Naive thymus-derived CD4-positive, alpha-beta T cell (primary cell): ENCODE measurements at places on chromosomes 2 and 18.
A peak's percentile ranks its signal among the peaks of the same experiment; 100 is the strongest.

GRCh38 chr2:157438863-157439823, 4.7 kb downstream of the CYTIP start:
- no peak for DNase-seq

DNA sequence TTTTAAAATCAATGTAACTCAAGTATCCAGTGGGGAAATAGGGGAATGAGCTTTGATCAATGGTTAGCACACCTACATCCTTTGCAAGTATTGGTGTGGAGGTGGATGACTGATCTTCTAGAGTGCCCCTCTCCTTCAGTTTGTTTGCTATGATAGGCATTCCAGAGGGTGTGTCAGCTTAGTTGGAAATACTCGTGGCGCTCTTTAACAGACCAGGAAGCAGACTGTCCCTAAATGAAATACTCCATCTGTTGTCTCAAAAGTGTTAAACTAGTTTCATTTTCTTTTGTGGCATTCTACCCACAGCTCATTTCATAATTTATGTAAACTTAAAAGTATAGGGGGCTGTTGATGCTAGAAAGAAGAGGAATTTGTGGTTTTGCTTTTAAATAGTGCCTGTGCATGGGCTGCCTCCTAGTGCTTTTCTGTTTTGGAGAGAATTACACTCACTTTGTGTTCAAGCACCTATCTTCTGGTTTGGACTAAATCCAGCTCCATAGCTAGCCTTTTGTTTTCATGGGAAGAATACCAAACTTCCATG, 66.2 kb downstream of the STAT1 start:
- DNase-seq = peak; percentile 79

DNA sequence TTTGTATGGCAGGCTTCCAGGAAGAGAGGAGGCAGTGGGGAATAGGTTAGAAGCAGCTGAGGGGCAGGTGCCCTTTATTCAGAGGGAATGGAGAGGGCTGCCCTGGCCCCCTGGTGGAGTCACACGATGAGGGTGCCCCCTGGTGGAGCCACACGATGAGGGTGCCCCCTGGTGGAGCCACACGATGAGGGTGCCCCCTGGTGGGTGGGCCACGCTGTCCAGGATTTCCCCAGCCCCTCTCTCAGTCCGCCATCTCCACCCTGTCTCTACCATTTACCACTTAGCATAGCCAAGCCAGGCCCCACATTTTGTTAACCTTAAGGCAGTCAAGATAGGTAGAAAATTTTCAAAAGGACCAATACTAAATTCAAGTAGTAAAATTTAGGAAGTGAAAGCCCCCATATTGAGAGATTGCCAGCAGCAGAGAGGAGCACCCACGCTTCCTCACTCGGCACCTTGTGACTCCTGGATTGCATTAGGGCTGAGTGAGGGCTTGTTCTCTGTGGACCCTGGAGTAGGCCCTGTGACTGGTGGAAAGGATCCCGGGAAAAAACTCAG, 10.4 kb upstream of the FAM228A start:
- DNase-seq = no peak

- no peak for DNase-seq
Observed at GRCh38 chr2:176924909-176925534, 287.6 kb upstream of the HNRNPA3 start.

- DNase-seq = no peak
Observed at GRCh38 chr18:60189856-60190255, 182.7 kb downstream of the MC4R start.

DNA sequence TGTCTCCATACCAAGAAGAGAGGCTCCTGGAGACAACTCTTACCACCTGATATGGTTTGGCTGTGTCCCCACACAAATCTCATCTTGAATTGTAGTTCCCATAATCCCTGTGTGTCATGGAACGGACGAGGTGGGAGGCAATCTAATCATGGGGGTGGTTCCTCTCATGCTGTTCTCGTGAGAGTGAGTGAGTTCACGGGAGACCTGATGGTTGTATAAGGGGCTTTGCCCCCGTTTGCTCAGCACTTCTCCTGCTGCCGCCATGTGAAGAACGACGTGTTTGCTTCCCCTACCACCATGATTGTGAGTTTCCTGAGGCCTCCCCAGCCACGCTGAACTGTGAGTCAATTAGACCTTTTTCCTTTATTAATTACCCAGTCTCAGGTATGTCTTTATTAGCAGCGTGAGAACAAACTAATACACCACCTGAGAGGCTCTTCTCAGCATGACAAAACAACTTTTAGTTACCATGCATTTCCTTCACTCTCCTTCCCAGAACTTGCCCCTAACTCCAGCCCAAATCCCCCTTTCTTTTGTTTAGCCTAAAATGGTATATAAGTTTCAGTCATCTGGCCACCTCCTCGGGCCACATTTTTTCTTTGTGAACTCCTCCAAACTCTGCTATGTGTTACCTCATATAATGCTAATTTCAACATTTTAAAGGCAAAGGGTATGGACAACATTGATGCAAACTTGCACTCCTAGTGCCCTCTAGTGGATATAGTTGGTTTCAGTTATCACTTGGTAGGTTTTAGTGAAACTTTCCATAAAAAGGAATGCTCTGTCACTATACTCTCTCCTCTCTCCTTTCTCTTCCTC, 58.6 kb upstream of the SLC25A52 start:
- no peak for DNase-seq

GRCh38 chr2:233668605-233669260, 3.0 kb upstream of the UGT1A9 start:
- DNase-seq = no peak

DNA sequence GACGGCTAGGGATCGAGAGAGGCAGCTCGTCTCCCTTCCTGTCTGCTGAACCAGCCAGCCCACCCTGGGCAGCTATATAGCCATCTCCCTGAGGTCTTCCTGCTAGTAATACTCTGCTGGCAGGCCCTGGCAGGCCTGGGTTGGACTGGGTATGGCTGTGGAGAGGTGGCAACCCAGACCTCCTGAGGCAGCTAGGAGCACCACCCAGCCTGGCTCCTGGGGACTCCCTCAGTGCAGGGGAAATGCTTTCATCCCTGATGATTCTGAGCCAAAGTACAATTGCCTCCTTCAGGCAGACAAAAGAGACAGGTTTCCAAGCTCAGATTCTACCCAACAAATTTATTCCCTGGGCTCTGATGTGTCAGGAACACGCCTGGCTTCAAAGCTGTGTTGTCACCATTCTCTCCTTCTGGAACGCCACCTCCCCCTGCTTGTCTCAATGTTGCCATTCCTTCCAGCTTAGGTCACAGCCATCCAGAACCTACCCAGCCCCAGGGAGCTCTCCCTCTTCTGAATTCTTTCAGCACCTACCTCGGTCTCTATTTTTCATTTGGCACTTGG, 4.7 kb upstream of the DNAJB2 start:
- DNase-seq = no peak

DNA sequence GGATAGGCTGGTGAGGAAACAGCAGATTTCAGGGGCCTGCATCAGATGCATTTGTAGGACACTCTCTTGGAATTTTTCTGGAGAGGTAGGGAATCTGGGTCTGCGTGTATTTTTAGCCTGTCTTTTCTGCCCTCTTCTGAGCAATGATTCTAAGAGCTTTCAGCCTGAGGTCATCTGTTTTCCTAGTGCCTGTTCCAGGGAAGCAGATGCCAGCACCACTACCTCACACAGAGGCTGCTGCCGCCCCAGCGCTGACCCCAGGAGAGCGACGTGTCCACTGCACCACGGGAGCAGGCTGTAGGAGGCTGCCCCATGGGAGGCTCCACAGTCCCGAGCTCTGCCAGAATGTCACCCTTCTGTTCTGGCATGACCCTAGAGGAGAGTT, 316.5 kb downstream of the CYP26B1 start:
- DNase-seq = no peak

DNA sequence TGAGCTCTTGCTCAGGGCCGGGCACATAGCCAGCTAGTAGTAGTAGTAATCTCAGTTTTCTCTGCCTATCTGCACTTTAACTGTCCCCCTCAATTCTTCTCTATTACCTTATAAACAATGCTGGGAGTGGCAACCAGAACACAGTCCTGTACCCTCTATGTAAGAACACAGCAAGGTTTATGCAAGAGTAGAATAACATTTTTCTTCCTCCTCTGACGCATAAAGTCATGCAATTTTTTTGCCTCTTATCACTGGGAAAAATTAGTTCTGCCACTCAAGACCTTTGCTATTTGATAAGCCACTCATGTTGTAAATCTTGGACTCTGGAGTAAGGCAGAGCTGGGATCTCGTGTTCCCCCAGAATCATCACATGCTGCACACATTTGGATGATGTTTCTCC, 200.7 kb upstream of the SOX11 start:
- DNase-seq = no peak

DNA sequence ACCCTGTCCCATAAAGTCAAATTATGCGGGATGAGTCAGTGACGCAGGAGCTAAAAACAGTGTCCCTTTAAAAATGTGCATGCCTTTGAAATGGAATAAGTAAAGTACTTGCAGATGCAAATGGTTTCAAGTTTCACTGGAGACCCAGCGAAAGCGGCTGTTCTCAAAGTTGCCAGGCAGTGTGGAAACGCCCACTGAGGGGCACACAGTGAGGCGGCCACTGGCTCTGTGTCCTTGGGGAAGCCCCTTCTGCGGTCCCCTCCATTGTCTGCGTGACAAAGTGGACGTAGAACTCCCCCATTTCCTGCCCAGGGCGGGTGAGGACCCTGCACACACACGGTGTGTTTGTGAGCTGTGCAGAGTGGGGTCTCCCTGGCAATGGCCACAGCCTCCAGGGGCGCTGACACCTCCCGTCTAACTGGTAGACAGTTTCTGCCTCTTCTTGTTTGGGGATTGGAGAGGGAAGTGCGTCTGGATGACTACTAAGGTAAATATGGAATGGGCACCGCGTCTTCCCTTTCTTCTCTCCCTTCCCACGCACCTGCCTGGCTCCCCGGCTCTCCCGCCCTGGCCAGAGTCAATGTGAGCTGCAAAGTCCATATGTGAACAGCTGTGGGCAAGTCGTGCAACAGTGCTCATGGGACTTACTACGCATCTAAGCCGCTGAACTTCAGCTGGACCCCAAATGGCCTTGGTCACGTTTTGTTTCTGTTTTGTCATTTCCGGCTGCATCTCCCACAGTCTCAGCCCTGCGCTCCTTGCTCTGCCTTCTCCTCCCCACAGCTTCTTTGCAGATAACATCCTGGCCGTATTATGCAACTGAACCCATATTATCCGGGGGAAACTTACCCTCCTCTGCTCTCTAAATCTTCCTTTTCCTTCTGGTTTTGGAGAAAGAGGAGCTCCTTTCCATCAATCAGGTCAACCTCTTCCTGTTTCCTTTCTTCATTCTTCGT, 33.7 kb upstream of the ZNF516 start:
- no peak for DNase-seq

DNA sequence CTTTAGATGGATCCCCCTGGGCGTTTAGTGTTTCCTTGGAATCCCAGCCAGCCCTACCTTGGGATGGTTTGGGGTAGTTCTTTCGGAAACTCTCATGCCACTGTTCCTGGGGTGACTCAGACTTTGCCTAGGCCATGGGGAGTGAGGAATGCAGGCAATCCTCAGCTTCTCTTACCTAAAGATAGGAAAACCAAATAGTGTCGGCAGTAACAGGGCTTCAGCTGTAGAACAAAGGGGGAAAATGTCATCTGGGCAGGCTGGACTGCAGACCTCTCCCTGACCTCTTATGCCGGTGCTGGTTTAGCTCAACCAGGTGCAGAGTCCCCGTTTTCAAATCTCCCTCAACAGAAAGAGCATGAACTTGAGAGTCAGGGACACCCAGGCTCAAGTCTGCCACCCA, 252.1 kb downstream of the TSN start:
- no peak for DNase-seq

DNA sequence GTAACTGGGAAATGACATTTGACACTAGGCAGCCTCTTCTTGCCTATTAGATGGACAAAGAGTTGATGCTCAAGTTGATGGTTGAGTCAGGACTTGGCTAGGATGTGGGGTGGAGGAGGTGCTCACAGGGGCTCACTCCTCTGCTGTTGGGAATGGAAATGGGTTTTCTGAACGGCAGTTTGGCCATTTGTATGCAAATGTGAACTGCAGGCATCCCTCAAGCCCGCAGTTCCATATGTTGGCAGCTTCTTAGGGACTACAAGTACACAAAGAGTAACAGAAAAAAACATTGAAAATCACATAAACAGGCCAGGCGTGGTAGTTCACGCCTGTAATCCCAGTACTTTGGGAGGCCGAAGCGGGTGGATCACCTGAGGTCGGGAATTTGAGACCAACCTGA, 80.8 kb downstream of the INPP5D start:
- no peak for DNase-seq

DNA sequence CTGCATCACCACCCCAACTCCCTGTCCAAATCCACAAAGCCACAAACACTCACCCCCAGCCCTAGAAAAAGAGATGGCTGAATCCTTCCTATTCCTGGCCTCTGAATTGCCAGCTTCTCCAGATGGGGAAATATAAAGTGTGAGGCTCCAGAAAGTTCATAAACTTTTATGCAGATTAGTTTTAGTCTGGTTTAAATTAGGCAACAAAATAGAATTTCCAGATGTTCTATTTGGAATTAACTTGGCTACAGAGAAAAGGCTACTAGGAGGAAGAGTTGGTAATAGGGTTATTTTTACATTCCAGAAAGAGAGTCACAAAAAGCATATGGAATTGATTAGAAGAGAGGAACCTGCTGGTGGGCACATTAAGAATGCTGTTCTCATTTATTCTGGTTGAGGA, 56.0 kb downstream of the EN1 start:
- DNase-seq = no peak

- no peak for DNase-seq
Observed at GRCh38 chr2:19643117-19643518, 258.7 kb downstream of the TTC32 start.

GRCh38 chr2:11014026-11014425, 102.3 kb downstream of the KCNF1 start:
- no peak for DNase-seq

- DNase-seq = no peak
Observed at GRCh38 chr2:198525211-198525969, 721.0 kb downstream of the PLCL1 start.

GRCh38 chr18:74582642-74583041, 15.0 kb upstream of the ZNF407 start:
- no peak for DNase-seq

- no peak for DNase-seq
Observed at GRCh38 chr2:74364533-74365505, 15.3 kb downstream of the DCTN1 start.

GRCh38 chr2:40797120-40797519, 345.2 kb upstream of the SLC8A1 start:
- DNase-seq = no peak

GRCh38 chr2:100427627-100428258, 10.3 kb upstream of the CHST10 start:
- DNase-seq = peak; percentile 42

GRCh38 chr2:80971-81736, 34.8 kb upstream of the FAM110C start:
- DNase-seq = no peak
